T-cell (primary cell): ENCODE measurements at places on chromosomes 13 and 19.

DNA sequence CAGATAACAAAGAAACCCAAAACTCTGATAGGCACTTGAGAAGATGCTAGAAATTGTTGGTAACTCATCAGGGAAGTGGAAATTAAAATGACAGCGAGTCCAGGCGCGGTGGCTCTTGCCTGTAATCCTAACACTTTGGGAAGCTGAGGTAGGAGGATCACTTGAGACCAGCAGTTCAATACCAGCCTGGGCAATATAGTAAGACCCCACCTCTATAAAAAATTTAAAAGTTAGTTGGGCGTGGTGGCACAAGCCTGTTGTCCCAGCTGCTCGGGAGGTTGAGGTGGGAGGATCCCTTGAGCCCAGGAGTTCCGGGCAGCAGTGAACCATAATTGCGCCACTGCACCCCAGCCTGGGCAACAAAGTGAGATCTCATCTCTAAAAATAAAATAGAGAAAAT is 2.6 kb upstream of the RYR1 start:
- peaks cover 46% of the 10 kb centered on the region for H3K27me3 ChIP-seq
- no peaks in the 10 kb centered on the region for H3K4me1 ChIP-seq
- no peak overlapping the region for H3K27ac ChIP-seq
- no peak overlapping the region for H3K4me3 ChIP-seq
- no peak for DNase-seq
- no peaks in the 10 kb centered on the region for H3K36me3 ChIP-seq

DNA sequence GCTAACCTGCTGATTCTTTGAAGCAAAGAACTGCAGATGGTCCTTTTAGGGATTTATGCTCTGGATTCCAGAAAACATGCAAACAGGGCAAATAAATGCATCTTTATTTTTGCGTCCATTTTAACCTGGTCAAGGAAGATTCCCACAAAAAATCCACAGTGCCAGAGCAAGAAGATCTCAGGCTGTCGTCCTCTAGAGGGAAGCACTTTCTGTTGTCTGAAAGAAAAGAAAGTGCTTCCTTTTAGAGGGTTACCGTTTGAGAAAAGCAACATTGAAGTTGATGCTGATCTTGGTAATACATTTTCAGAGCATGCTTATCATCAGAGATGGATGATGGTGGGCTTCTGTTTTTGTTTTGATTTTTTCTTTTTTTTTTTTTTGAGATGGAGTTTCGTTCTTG is 75.5 kb downstream of the DPRX start:
- no peaks in the 10 kb centered on the region for H3K36me3 ChIP-seq
- DNase-seq, result no peak
- no peaks in the 10 kb centered on the region for H3K4me1 ChIP-seq
- H3K4me3 ChIP-seq, result no peak overlapping the region

- H3K27me3 ChIP-seq, result no peaks in the 10 kb centered on the region
- H3K4me3 ChIP-seq, result no peak overlapping the region
- H3K36me3 ChIP-seq, result peaks cover 11% of the 10 kb centered on the region
- no peaks in the 10 kb centered on the region for H3K4me1 ChIP-seq
Measured at GRCh38 chr13:41837629-41838028, 123.3 kb downstream of the VWA8 start.

DNA sequence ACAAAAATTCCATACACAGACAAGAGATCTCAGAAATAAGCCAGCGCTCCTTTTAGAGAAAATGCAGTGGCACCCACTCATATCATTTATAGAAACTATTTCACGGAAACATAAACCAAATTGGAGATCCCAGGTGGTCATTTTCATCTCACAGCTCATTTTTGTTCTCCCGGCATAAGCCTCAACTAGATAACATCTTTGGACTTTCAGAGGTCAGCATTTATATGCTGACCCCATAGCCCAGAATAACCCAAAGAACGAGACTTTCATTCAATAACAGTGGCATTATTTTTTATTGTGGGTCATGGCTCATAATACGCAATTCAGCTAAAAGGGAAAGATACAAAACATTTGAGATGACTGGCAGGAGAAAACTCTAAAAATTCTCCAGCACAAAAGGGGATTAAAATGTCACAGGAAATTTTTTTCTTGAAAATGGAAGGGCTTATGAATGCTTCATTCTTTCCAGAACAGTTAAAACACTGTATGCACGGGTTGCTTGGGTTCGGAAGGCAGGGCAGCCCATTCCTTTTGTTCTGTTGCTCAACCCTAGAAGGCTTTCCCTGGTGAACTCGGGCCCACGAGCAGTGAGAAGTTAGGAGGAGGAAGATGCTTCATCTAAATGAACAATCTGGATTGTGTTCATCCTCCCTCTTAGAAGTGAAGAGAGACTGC is 24.0 kb downstream of the STARD13 start:
- DNase-seq, result no peak
- H3K36me3 ChIP-seq, result no peaks in the 10 kb centered on the region
- no peak overlapping the region for H3K4me3 ChIP-seq
- no peak overlapping the region for H3K27ac ChIP-seq

GRCh38 chr19:8475005-8475404 is 27.4 kb downstream of the PRAM1 start:
- H3K27me3 ChIP-seq, result no peaks in the 10 kb centered on the region
- H3K4me3 ChIP-seq, result no peak overlapping the region
- no peak for DNase-seq
- peaks cover 35% of the 10 kb centered on the region for H3K4me1 ChIP-seq
- peaks cover 83% of the 10 kb centered on the region for H3K36me3 ChIP-seq
- H3K27ac ChIP-seq, result no peak overlapping the region

- H3K4me3 ChIP-seq, result no peak overlapping the region
- DNase-seq, result no peak
- no peaks in the 10 kb centered on the region for H3K27me3 ChIP-seq
- H3K36me3 ChIP-seq, result peaks cover 22% of the 10 kb centered on the region
- no peaks in the 10 kb centered on the region for H3K4me1 ChIP-seq
Measured at GRCh38 chr13:44972956-44973581, 16.2 kb downstream of the NUFIP1 start.

- H3K36me3 ChIP-seq, result no peaks in the 10 kb centered on the region
- no peaks in the 10 kb centered on the region for H3K4me1 ChIP-seq
- no peak overlapping the region for H3K27ac ChIP-seq
- no peaks in the 10 kb centered on the region for H3K27me3 ChIP-seq
- no peak for DNase-seq
Measured at GRCh38 chr13:40283666-40284065, 382.8 kb downstream of the FOXO1 start.

- no peak for DNase-seq
- no peaks in the 10 kb centered on the region for H3K36me3 ChIP-seq
- H3K27me3 ChIP-seq, result no peaks in the 10 kb centered on the region
- no peak overlapping the region for H3K27ac ChIP-seq
- H3K4me3 ChIP-seq, result no peak overlapping the region
Measured at GRCh38 chr13:111954661-111955411, 112.1 kb upstream of the SOX1 start.

DNA sequence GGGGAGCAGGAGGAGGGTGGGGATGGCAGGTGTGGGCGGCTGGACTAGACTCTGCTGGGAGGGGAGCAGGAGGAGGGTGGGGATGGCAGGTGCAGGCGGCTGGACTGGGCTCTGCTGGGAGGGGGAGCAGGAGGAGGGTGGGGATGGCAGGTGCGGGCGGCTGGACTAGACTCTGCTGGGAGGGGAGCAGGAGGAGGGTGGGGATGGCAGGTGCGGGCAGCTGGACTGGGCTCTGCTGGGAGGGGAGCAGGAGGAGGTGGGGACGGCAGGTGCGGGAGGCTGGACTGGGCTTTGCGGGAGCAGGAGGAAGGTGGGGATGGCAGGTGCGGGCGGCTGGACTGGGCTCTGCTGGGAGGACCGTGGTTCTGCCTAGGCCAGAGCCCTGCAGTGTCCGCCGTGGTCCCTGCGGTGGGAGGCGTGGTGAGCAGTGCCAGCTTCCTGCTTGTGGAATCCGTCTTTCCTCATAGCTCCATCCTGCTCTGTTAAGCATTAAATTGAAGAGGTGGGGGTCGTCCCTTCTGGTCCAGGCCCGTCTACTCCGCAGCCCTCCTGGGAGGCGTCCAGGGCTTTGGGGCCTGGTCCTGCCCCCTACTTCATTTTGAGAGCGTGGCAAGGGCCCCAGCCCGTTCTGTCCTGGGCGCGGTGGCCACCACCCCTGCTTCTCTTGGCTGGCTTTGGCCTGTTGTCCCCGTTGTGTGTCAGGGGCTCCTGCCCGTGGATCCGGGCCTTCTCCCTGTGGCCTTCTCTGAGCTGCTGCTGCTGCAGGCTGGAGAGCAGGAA is 4.7 kb downstream of the SPPL2B start:
- DNase-seq, result no peak
- no peak overlapping the region for H3K4me3 ChIP-seq
- peaks cover 11% of the 10 kb centered on the region for H3K4me1 ChIP-seq

DNA sequence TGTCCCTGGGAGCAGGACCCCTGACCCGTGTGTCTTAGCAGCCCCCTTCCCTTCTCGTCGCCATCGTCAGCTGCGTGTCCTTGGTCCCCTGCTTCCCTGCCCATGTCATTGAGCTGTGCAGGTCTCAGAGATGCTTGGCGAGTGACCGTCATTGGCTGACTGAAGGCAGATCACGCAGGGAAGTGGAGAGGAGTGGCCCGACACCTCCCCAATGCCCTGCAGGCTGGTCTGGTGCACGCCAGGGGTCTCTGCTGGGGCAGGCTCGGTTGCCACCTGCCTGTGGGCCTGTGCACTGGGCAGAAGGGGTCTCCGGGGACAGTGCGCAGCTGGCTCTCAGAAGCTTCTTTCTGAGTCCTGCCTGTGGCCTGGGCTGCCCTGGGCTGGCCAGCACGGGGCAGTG is 6.2 kb downstream of the GNA11 start:
- H3K27ac ChIP-seq, result no peak overlapping the region
- DNase-seq, result no peak
- H3K27me3 ChIP-seq, result no peaks in the 10 kb centered on the region
- H3K36me3 ChIP-seq, result no peaks in the 10 kb centered on the region

- no peaks in the 10 kb centered on the region for H3K27me3 ChIP-seq
- H3K36me3 ChIP-seq, result no peaks in the 10 kb centered on the region
- H3K4me1 ChIP-seq, result no peaks in the 10 kb centered on the region
- H3K27ac ChIP-seq, result no peak overlapping the region
Measured at GRCh38 chr13:59424661-59425060, 739.1 kb downstream of the DIAPH3 start.

DNA sequence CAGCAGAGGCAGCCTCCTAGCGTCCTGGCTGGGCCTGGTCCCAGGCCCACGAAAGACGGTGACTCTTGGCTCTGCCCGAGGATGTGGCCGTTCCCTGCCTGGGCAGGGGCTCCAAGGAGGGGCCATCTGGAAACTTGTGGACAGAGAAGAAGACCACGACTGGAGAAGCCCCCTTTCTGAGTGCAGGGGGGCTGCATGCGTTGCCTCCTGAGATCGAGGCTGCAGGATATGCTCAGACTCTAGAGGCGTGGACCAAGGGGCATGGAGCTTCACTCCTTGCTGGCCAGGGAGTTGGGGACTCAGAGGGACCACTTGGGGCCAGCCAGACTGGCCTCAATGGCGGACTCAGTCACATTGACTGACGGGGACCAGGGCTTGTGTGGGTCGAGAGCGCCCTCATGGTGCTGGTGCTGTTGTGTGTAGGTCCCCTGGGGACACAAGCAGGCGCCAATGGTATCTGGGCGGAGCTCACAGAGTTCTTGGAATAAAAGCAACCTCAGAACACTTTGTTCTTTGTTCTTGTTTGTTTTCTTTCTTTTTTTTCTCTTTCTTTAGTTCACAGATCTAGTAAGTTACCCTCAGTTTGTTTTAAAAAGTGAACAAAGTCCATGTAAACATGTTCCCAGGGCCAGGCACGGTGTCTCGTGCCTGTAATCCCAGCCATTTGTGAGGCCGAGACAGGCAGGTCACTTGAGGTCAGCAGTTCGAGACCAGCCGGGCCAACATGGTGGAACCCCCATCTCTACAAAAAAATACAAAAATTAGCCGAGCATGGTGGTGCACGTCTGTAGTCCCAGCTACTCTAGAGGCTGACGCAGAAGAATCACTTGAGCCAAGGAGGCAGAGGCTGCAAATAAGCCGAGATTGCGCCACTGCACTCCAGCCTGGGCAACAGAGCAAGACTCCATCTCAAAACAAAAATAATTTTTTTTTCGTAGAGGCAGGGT is 10.2 kb downstream of the ANGPTL4 start:
- H3K4me3 ChIP-seq, result no peak overlapping the region
- no peaks in the 10 kb centered on the region for H3K36me3 ChIP-seq
- no peak overlapping the region for H3K27ac ChIP-seq
- peaks cover 9% of the 10 kb centered on the region for H3K4me1 ChIP-seq
- no peak for DNase-seq
- H3K27me3 ChIP-seq, result no peaks in the 10 kb centered on the region
